NCI-H510A treated with DMSO at 0.1 percent for 48 hours (cell line): ENCODE measurements at places on chromosomes 1 and 21.

GRCh38 chr1:24987424-24987823 lies 57.3 kb upstream of the RUNX3 start:
- no peak for DNase-seq

DNA sequence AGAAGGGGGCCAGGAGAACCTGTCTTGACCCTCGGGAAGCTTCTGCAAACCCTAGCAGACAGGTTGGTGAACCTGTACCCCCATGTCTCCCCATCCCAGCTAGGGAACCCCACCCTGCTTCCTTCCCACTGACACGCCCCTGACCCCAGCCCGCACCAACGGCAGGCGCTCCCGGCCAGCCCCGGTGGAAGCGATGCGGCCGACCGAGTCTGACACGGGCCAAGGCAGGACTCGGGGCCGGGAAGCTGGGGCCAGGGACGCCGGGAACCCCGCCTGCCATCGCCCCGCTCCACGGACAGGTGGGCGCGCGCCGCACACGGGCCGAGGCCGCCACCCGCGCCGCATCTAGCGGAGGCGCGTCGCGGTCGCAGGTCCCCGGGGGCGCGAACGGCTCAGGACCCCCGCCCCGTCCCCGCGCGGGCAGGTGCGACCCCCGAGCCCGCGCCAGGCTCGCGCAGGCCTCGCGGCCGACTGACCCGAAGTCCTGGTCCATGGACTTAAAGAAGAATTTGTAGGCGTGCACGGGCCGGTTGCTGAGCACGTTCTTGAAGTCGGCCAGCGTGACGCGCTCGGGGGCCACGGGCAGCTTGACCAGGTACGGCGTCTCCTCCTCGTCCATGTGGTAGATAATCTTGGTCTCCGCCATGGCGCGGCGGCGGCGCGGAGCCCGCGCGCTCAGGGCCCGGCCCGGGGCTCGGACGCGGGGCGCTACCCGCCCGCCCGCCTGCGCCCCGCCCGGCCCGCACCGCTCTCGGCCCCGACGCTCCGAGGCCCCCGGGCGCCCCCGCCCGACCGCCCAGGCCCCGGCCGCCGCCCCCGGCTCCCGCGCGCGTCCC lies 580 bp downstream of the DVL1 start:
- no peak for DNase-seq

- DNase-seq = no peak
Observed at GRCh38 chr1:115874497-115874896, 33.6 kb upstream of the NHLH2 start.

DNA sequence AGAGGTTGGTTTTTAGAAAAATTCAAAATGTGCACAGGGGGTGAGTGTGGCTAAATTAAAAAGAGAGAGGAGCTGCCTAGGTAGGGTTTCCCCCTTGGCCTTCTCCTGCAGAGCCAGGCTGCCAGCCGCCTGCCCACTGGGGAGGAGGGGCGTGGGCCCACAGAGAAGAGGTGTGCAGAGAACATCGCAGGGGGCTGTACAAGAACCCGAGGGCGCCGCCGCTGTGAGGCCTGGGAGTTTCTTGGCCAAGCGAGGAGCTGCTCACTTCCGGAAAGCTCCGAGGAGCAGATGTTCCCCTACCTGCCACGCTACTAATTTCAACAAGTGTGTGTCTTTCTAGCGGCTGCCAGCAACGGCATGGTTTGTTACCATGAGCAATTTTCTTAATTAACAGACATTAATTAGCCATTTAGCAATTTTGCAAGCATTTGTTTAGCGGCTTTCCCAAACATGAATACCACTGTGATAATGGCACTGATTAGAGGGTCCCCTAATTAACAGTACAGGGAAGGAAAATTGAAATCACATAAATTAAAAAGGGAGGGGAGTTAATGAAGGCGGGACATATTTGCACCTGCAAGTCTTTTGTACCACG lies 59.7 kb downstream of the MRPL37 start:
- DNase-seq = peak; percentile 58

DNA sequence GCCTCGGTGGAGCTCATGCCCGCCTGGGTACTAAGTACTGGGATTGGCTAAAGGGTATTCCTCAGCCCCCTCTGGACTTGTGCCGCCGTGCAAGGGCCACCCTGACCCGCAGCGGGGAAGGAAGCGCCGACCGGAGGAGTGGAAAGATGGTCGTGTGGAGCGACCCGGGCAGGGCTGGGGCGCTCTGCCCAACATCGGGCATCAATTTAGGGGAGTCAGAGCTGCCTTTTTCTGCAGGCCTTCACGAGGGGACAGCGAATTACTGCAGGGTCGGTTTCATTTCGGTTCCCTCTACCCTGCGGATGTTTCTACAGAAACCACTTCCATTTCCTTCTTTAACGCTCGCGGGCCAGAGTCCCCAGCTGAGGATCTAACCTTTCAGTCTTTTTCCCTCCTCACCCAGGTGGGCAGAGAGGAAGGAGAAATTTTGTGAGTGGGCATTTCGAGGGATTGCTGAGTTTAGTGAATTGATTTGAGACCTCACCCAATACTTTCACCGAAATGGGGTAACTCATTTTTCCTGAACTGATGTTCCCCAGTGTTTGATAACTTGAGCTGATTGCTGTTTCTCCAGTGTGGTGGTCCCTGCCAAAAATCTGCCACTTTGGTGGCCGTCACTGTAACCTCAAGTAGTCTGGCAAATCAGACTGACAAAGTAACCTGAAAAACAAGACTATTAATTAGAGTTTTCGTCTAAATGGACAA lies 1.1 kb downstream of the TOR1AIP1 start:
- DNase-seq = no peak

DNA sequence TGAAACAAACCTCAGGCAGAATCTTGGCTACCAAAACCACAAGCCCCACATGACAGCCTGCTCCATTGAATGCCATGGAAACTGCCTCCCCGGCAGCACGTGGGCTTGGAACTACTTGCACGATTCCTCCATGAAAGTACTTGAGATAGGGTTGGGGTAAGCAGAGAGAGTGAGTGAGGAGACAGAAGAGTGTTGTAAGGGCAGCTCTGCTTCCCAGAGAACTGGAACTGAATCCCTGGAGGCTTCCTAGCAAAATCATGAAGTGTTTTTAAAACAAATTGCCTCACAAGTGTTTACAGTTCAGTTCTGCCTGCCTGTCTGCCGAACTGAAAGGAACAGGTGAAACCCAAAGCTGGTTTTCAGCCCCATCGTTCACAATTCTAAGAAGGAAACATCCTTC lies 35.3 kb upstream of the DNASE2B start:
- peak; percentile 86 for DNase-seq

- no peak for DNase-seq
Observed at GRCh38 chr1:28516518-28516956, 10.7 kb downstream of the RCC1 start.

- DNase-seq = no peak
Observed at GRCh38 chr21:41921021-41921420, 32.8 kb downstream of the C2CD2 start.

DNA sequence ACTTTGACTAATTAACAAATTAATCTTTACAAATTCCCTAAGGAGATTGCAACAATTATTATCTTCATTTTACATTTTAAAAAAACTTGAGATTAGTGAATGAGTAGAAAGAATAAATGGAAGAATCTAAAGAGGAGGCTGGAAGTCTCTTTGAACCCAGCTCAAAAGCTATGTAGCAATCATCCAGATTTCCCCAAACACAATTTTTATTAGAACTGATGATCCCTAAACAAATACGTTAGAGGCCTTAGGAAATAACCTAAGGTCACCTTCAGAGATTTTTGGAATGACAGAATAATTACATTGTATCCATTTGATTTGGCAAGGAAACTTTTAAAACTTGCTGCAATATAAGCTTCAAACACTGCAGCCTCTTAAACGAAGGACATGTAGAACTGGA lies 242.4 kb upstream of the LYPLAL1 start:
- DNase-seq = no peak

DNA sequence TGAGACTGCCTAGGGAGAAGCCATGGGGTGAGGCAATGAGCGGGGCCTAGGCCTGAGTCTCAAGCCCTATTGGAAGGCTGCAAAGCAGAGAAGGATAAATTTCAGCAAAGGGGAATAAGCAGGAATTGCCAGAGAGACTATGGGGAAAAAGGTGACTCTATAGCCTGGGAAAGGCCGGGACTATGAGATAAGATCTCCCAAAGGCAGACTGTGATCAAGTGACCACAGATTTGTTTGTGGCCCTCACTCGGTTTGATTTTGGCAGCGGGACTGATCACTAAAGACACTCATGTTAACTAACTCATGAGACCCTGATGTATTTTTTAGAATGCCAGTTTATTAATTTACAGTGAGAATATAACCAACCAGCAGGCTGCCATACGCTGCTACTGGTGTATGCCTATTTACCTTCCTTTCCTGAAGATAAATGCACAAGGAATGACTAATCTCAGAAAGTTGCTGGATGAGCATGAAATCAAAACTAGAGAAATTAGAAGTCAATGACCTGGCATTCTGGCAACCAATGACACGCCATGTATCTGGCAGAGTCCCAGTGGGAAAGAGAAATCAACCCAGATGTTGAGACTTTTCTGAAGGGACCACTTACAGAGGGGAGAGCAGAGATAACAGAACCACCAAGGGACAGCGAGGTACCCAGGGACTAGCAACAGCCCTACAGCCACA lies 4.3 kb downstream of the HSF2BP start:
- DNase-seq = no peak

DNA sequence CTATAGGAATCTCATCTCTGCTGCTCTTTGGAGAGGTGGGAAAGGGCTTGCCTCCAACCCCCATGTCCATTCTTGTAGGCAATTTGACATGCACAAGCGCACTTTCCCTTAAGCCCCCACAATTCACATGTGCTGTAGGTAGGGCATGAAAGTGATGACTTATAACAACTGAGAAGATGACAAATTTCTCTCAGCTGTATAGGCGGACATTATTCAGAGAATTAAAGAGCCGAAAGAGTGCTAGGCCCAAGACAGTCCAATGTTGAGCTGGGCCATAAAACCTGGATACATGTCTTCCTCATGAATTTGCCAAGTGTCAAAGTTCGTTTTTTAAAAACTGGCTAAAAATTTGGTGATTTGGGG lies 106.3 kb upstream of the LYPLAL1 start:
- no peak for DNase-seq

DNA sequence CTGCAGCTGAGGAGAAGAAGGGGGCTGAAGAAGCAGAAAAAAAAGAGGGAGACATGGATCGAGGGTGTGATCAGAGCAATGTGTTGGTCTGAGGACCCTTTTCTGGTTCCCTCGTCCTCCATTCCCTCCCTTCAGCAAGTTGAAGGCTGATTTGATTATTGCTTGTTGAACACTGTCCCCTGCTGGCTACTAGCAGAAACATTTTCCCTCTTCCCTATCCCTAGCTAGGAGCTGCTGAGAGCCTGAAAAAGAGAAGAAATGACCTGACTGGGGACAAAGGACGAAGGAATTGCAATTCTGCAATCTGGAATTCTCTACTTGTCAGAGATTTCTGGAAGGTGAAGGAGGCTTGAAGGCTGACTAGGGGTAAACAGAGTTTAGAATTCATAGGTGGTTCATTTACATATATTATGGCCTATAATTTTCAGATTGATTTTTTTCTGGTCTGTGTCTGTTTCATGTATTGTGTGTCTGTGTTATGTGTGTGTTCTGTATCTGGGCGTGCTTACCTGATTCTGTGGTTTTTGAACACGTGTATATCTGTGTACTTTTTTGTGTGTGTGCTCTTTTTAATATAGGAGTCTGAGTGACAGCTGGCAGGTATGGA lies 9.8 kb downstream of the NHLH1 start:
- peak; percentile 76 for DNase-seq

- no peak for DNase-seq
Observed at GRCh38 chr1:92356956-92357355, 58.1 kb downstream of the RPAP2 start.

DNA sequence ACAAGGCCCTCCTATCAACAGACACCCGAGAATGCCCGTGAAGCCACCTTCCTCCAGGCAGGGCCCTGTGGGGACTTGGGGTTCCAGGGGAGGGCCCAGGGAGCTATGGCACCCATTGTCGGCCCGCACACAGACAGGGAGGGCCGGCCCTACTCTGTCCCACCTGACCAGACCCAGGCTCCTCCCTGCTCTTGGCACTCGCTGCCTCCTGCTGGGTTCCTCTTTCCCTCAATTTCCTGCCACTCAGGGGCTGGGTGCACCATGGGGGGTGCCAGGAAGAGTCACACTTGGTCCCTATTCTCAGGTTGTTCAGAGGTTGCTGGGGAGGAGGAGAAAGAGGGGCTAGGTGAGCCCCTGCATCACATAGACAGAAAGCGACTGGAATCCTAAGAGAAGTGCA lies 8.0 kb upstream of the OXCT2 start:
- no peak for DNase-seq

- no peak for DNase-seq
Observed at GRCh38 chr1:30886710-30887428, 21.7 kb downstream of the SDC3 start.

DNA sequence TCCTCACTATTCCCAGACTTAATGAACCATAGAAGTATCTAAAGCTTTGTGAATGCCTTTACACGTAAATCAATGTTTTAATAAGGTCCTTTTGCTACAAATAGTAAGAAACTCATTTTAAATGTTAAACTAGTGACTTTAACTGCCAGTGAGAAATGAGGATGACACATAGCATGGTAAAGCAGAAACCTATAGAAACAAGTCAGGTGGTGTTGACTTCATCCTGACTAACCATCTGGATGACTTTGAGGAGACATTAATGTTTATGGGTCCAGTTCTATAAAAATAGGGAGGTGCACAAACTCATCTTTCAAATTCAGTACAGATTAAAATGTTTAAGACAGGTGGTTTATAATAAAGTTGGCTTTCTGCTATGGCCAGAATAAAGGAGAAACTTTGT lies 85.4 kb downstream of the COLGALT2 start:
- DNase-seq = no peak

- DNase-seq = no peak
Observed at GRCh38 chr1:38547321-38547720, 312.3 kb downstream of the RRAGC start.

GRCh38 chr1:94130851-94131595 lies 10.1 kb upstream of the ABCA4 start:
- no peak for DNase-seq

GRCh38 chr1:150414592-150414991 lies 50.6 kb downstream of the RPRD2 start:
- no peak for DNase-seq

DNA sequence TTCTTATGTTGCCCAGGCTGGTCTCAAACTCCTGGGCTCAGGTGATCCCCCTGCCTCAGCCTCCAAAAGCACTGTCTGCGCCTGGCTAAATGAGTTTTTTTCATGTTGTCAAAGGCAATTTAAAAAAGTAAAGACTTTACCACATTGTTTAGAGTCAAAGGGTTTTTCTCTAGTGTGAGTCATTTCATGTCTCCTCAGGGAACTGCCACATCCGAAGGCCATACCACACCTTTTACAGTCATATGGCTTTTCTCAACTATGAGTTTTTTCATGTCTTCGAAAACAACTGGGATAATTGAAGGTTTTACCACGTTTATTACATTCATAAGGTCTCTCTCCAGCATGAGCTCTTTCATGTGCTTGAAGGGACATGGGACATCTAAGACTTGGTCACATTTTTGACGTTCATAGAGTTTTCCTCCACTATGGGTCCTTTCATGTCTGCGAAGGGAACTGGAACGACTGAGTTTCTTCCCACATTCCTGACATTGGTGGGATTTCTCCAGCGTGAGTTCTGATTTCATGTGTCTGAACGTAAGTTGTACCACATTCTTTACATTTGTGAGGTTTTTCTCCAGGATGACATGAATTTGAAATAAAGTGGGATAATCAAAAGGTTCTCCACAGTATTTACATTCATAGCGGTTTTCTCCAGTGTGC lies 65.6 kb downstream of the UCHL5 start:
- no peak for DNase-seq
